ENCODE measurements at places on chromosomes 1 and 21.

DNA sequence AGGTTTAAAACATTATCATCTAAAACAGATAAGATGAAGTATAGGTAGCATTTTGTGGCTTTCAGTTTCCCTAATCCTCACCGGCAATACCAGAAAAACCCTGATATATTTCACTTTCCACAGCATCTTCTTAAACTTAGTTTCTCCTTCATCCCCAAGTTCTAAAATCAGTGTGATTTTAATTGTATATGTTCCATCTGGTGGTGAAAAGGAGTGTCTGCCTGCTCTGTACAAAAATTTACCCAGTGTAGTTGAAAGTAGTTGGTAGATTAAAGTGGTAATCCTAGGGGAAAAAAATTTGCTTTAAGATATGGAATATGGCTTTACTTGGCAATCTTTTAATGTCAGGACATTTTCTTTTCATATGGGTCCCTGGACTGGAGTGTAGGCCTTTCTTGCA, 74.3 kb downstream of the CEP350 start:
- DNase-seq, result no peak

DNA sequence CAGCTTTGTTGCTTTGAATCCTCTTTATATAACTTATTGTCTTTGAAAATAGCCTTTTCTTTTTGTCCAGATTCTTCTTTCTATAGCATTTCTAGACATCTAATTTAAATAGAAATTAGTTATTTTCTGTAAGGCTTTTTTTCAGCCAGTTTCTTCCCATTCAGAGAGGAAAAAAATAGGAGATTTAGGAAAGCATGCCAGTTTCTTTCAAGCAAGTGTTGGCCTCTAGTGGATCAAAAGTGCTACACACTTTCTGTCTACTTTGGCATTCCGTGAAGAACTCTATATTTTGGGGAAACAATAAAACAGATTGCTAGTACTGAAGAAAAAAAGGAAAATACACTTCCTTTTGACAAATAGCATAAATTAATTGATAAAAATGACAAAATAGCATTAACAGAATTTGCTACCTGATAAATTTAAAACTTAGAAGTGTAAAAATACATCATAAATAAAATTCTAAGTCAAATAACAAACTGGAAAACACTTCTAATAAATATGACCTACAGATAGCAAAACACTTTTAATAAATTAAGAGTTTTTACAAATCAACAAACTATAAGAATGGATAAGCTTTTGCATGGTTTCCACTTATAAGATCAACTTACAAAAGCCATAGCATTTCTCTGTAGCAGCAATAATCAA, 13.1 kb upstream of the EXO1 start:
- no peak for DNase-seq

GRCh38 chr1:187326557-187326956, 497.8 kb downstream of the PLA2G4A start:
- no peak for DNase-seq

- peak; percentile 3 for DNase-seq
Observed at GRCh38 chr1:240004086-240004749, 87.5 kb upstream of the FMN2 start.

GRCh38 chr1:66175098-66175497, 358.9 kb upstream of the SGIP1 start:
- DNase-seq, result no peak

DNA sequence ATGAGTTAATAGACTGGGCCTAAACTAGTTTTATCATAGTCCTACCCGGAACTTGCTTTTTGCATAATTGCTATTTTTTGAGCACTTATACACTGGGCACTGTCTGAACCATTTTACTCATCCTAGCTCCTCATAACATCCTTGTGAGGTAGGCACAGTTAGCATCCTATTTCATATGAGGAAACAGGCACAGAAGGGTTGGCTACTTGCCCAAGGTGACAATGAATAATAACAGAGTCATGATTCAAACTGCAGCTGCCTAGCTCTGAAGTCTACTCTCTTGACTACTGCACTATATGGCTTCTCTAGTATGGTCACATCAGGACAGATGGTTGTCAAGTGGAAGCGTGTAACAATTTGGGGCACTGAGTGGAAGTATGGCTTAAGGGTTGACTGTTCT, 18.2 kb upstream of the RC3H1 start:
- no peak for DNase-seq

DNA sequence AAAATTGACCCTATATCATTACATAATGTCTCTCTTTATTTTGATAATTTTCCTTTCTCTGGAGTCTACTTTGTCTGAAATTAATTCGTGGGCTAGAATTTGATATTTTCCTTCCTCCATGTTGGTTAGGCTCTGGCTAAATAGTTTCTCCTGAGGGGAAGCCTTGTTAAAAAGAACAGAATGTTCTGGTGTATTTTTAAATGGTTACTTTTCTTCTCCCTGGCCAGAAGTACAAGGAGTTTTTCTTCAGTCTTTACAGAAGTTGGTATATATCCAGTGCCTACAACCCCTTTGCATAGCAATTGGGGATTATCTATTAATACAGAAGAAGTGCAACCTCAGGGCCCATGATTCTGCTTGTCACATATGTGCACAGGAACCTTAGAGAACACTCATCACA, 185.6 kb upstream of the RAB4A start:
- DNase-seq, result no peak

DNA sequence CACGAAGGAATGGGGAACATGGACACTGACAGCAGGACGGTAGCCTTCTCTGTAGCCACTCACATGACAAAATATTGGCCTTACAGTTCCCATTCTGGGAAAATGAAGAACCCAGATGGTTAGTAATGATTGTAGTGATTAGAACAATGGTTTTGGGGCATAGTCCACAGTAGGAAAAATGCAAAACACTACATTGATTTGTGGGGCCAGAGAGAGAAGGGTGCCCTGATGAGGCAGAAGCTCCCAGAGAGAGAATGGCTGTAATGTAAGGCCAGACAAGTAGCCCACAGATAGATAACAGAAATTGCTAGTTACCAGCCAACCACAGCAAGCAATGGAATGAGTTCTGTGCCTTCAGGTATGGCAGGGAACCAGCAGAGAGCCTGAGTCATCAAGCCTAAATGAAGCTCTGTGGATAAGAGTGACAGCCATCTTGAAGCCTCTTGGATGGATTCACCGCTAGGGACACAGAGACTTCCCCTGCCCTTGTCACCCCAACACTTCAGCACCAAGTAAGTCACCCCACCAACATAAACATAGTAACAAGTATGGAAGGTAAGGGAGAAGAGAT, 206.1 kb downstream of the BACH1 start:
- no peak for DNase-seq

DNA sequence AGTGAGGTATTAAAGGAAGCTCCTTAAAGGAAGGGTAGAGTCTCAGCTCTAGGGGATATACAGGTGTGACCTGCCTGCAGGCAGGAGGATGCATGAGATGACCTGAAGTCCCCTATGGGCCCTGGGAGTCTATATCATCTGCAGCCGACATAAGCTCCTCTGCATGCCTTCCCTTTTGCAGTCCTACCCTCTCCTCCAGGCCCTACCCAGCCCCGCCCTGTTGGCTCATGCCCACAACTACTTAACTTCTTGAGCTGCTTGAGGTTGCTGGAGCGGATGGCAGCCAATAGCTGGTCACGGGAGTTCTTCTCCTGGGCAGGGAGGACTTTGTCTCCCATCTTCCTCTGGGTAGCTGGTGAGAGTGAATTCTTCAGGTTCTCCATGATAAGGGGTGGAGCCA, 10.3 kb downstream of the SHISA4 start:
- DNase-seq, result no peak

GRCh38 chr1:241156231-241156965, 200.6 kb downstream of the RGS7 start:
- no peak for DNase-seq

Measured in CD4-positive, alpha-beta T cell treated with Interferon alpha-2 for 1 hour (primary cell).